ENCODE measurements at places on chromosomes 2 and 18. TPM values are rescaled to one million over a fixed set of nuclear protein-coding genes. Genes with fewer than 3 reads are reported as not detected.

DNA sequence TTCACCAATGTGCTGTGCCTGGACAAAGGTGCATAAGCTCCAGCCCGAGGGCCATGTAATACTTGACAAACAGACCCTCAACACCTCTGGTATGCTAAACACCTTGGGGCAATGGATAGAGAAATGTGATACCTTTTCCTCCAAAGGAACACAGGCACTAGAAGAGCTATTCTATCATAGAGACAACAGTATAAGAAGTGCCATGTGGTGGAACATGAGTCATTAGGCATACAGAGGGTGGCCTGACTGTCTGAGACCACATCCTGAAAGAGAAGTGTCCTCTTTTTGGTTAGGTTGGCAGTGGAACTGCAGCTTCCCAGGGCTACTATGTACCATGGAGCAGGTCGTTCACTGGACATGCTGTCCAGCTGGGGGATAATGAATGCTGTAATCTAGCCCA is 153.9 kb downstream of the INSIG2 start:
- no peaks in the 10 kb centered on the region for H3K27me3 ChIP-seq
- no peaks in the 10 kb centered on the region for H3K36me3 ChIP-seq
- H3K4me3 ChIP-seq: no peak overlapping the region
- DNase-seq: peak; percentile 19
- H3K27ac ChIP-seq: no peak overlapping the region
- H3K4me1 ChIP-seq: no peaks in the 10 kb centered on the region

- H3K36me3 ChIP-seq: no peaks in the 10 kb centered on the region
- H3K4me1 ChIP-seq: no peaks in the 10 kb centered on the region
- no peak overlapping the region for H3K4me3 ChIP-seq
- peaks cover 2% of the 10 kb centered on the region for H3K27me3 ChIP-seq
Observed at GRCh38 chr2:173739006-173739405, 226.2 kb downstream of the SP3 start.

GRCh38 chr2:18402-19271 is 27.7 kb downstream of the FAM110C start:
- H3K4me1 ChIP-seq: no peaks in the 10 kb centered on the region
- no peaks in the 10 kb centered on the region for H3K27me3 ChIP-seq
- H3K27ac ChIP-seq: no peak overlapping the region
- DNase-seq: no peak
- no peaks in the 10 kb centered on the region for H3K36me3 ChIP-seq
- no peak overlapping the region for H3K4me3 ChIP-seq

- H3K36me3 ChIP-seq: no peaks in the 10 kb centered on the region
- no peak overlapping the region for H3K4me3 ChIP-seq
- no peaks in the 10 kb centered on the region for H3K4me1 ChIP-seq
- H3K27ac ChIP-seq: no peak overlapping the region
Observed at GRCh38 chr18:23826850-23827620, 137.8 kb downstream of the LAMA3 start.

- H3K36me3 ChIP-seq: no peaks in the 10 kb centered on the region
- DNase-seq: no peak
- no peaks in the 10 kb centered on the region for H3K27me3 ChIP-seq
- no peaks in the 10 kb centered on the region for H3K4me1 ChIP-seq
- no peak overlapping the region for H3K27ac ChIP-seq
- H3K4me3 ChIP-seq: no peak overlapping the region
Observed at GRCh38 chr18:65587491-65587890, 163.3 kb upstream of the CDH7 start.

DNA sequence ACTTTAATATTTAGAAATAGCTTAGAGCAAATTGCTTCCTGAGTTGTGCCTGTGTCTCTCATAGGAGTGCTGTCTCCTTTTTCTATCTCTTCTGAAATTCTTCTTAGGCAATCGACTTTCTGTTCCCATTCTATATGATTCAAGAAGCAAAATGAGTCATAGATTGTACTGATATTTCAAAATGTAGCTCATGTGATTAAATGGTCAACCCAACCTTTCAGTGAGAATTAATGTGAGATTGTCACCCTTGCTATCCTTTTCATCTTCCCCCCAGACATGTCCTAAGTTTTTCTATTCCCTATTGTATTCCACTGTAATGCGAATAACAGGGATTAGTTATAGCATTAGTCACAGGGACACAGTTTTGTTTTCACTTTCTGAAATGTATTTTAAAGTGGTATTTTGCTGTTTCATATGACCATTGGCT is 413.6 kb downstream of the THSD7B start:
- no peaks in the 10 kb centered on the region for H3K4me1 ChIP-seq
- H3K4me3 ChIP-seq: no peak overlapping the region
- DNase-seq: peak; percentile 60

HDAC4 gene
- 12.1 TPM for total RNA-seq

GPR45 gene
- total RNA-seq: not detected

CEBPZOS gene
- total RNA-seq: 16.8 TPM

All from fibroblast of lung (primary cell).